ENCODE measurements at places on chromosomes 5 and 9. TPM values are rescaled to one million over a fixed set of nuclear protein-coding genes. Genes with fewer than 3 reads are reported as not detected.

The KCNMB1 gene
- 2.5 TPM for total RNA-seq

The COL15A1 gene
- total RNA-seq, result 8.0 TPM

The BAAT gene
- total RNA-seq, result not detected

The RNF14 gene
- total RNA-seq, result 47.1 TPM

The DMRT3 gene
- 0.24 TPM for total RNA-seq

The SPINK13 gene
- not detected for total RNA-seq

The NRARP gene
- 6.5 TPM for total RNA-seq

The NR6A1 gene
- total RNA-seq, result 4.5 TPM

The MCC gene
- total RNA-seq, result 20.6 TPM

The FREM1 gene
- total RNA-seq, result 4.3 TPM

The SLC6A19 gene
- not detected for total RNA-seq

The SCAI gene
- 22.3 TPM for total RNA-seq
